Tibial nerve (tissue), 4 donors: ENCODE measurements at places on chromosomes 16 and 17.

GRCh38 chr17:57918017-57918895 lies 37.0 kb downstream of the CUEDC1 start:
- no peak for DNase-seq

GRCh38 chr16:74565378-74565777 lies 41.5 kb downstream of the GLG1 start:
- DNase-seq, result no peak

DNA sequence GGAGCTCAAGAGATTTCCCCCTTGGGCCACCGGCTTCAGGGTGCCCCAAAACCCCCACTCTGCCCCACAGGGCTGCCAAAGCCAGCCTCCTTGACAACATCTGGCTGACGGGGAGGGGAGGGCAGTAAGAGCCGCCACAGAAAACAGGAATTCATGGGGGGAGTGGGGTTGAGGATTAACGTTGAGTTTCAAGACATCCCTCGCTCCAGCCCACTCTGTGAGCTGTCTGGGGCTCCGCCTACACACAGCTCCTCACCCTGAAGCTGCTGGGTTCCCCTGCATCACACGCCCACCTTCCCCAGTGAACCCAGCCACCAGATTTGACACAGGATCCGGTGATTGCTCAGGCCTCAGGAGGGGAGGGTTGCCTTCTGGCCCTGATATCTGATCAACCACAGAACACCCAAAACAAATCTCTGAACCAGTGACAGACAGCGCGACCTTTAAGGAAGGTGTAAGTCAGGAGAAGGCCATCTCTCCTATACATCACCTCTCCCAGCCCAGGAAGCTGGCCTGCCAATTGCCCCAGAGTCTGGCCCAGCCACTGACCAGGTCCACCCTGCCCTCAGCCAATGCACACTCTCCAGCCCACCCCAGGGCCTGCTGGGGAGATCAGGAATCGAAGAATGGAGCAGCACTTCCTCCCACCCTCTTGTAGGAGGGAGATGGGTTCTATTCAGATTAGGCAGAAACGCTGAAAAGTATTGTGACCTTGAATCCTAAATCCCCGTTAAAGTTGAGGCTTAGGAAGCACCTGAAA lies 132.1 kb downstream of the CLEC16A start:
- DNase-seq, result no peak

GRCh38 chr16:73275448-73275847 lies 227.5 kb upstream of the ZFHX3 start:
- DNase-seq, result no peak

- DNase-seq, result no peak
Measured at GRCh38 chr16:11082860-11083388, 138.6 kb downstream of the CLEC16A start.

DNA sequence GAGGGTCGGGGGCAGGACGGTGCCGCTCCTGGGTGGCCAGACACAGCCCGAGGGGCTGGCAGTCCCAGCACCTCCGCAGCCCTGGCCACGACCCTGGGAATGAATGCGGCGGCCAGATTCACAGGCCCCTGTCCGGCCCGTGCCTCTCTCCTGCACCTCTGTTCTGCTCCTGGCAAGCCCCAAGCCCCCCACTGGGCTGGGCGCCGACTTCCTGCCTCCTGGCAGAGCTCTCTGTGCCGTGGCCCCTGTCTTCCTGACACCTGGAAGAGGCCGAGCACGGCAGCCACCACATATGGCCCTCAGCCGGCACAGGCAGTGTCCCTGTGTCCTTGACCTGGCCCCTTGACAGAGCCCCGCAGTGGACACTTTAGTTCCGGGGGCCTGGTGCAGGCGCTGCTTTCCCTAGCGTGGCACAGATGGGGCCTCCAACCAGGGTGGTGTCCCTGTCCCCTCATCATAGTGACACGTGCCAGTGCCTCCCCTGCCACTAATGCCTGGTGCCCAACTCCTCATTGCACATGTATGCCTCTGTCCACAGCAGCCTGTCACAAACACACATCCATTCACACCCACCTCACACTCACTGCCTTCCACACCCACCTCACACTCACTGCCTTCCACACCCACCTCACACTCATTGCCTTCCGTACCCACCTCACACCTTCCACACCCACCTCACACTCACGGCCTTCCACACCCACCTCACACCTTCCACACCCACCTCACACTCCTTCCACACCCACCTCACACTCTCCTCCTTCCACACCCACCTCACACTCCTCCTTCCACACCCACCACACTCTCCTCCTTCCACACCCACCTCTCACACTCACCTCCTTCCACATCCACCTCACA lies 110.6 kb upstream of the PLCG2 start:
- DNase-seq, result no peak

DNA sequence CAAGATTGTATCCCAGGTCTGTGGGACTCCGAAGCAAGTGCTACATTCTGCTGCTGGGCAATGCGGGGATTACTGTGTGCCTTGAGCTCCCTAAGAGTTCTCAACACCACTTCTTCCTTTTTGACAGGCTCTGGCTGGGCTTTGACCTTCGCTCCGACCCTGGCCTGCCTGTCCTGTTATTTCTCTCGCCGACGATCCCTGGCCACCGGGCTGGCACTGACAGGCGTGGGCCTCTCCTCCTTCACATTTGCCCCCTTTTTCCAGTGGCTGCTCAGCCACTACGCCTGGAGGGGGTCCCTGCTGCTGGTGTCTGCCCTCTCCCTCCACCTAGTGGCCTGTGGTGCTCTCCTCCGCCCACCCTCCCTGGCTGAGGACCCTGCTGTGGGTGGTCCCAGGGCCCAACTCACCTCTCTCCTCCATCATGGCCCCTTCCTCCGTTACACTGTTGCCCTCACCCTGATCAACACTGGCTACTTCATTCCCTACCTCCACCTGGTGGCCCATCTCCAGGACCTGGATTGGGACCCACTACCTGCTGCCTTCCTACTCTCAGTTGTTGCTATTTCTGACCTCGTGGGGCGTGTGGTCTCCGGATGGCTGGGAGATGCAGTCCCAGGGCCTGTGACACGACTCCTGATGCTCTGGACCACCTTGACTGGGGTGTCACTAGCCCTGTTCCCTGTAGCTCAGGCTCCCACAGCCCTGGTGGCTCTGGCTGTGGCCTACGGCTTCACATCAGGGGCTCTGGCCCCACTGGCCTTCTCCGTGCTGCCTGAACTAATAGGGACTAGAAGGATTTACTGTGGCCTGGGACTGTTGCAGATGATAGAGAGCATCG lies 2.4 kb downstream of the SLC16A13 start:
- DNase-seq, result no peak

GRCh38 chr17:6269478-6269877 lies 165.4 kb downstream of the AIPL1 start:
- DNase-seq, result no peak

DNA sequence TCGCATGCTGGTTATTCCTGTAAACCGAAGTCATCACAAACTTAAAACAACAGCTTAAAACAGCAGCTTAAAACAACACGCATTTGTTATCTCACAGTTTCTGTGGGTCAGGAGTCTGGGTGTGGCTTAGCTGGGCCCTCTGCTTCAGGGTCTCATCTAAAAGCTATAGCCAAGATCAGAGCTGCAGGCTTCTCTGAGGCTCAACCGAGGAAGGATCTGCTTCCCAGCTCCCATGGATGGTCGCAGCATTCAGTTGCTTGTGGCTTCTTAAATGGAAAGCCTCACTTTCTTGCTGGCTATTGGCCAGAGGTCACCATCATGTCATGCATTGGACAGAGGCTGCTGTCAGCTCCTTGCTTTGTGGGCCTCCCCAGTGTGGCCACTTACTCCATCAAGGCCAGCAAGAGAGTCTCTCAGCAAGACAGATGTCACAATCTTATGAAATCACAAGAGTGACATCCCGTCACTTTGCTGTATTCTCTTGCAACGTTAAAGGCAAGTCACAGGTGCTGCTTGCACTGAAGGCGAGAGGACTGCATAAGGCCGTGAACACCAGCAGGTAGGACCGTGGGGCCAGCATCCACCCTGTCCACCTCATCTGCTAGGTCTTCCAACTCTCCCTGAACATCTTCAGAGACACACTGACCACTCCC lies 117.9 kb upstream of the TNRC6C start:
- no peak for DNase-seq

DNA sequence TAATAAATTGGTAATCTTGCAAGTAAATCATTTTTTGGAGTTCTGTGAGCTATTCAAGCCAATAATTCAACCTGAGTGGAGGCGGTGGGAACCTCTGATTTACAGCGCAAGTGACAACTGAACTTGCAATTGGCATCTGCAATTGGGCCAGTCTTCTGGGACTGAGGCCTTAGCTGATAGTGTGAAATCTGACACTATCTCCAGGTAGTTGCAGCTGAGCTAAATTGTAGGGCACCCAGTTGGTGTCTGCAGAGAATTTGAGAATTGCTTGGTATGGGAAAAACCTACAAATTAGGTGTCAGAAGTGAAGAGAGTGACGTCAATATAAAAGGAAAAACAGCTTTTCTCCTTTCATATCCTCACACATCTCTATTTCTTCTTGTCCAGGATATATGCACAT lies 1633.6 kb upstream of the GOT2 start:
- no peak for DNase-seq

DNA sequence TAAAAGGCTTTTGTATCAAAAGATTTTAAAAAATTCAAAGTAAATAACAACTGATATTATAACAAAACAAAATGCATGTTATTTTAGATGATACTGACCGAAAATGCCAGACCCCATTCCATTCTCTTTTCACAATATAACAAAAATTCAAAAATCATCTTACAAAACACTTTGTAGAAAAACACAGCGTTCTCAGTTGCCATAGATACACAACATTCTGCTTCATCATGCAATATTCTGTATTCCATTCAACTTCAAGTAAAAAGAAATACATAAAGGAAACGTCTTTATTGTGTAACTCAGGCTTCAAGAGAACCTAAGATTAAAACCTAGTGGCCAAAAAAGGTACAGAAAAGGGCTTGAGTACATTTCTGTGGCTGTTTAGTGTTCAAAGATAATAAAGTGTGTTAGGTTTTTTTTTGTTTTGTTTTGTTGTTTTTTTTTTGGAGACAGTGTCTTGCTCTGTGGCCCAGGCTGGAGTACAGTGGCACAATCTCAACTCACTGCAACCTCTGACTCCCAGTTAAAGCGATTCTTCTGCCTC lies 250.5 kb downstream of the CEP112 start:
- DNase-seq, result no peak

- DNase-seq, result no peak
Measured at GRCh38 chr16:27620541-27620940, 70.6 kb downstream of the KATNIP start.

GRCh38 chr16:26433807-26434206 lies 632.9 kb upstream of the C16orf82 start:
- no peak for DNase-seq

GRCh38 chr16:64964126-64964540 lies 157.7 kb downstream of the CDH11 start:
- no peak for DNase-seq

DNA sequence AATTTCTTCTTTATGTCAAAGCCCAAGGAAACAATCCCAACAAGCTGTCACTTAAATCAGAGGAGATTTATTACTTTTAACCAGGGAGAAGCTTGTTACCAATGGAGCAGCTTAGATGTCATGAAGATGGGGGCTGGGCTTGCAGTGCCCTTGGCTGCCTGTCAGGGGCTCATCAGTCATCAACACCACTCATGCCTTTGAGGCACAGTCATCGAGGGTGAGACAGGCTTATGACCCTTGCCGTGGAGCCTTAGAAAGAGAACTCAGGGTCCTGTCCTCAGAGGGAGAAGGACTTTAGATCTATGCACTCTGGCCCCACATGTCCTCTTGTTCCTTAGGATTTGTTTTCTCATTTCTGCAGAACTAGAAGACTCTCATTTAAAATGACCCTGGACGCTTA lies 318.3 kb downstream of the CBLN1 start:
- no peak for DNase-seq

DNA sequence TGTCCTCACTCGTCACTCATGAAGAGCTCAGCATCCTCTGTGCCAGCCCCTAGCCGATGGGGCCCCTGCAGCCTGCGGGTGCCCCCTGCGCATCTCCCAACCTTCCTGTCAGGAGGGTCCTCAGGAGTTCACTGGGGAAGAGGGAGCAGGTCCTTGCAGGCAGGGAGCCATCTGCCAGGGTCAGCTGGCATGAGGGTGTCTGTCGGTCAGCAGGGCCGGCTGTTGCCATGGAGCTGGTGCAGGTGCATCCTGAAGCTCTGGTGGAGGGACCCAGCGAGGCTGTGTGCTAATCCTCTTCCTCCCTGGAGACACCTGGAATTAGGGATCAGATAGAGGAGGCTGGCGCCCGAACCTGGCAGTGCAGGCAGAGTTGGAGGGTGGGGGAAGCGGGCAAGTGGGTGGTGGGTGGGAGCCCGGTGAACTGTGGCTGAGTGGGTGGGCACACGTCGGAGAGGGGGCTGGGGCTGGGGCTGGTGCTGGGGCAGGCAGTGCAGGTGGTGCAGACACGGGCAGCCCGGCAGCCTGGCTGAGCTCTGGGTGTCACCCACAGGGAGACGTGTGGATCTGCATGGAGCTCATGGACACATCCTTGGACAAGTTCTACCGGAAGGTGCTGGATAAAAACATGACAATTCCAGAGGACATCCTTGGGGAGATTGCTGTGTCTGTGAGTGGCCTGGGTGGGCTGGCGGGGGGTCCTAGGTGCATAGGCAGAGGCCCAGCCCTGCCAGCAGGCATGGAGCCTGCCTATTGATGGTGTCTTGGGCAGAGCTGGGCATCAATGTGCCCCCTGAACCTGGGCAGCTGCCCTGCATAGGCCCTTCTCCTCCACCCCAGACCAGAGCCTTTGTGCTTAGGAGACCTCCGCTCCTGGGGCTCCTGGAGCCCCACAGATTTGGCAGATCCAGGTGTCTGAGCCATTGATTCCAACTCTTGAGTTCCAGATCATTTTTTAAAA lies 17.4 kb downstream of the MAP2K3 start:
- DNase-seq, result no peak
